ENCODE measurements at places on chromosomes 5 and 9. TPM values are rescaled to one million over a fixed set of nuclear protein-coding genes. Genes with fewer than 3 reads are reported as not detected.
A peak's percentile ranks its signal among the peaks of the same experiment; 100 is the strongest.

Gene BTNL8
- 0.71 TPM for total RNA-seq

Gene FEM1C
- total RNA-seq = 21.3 TPM

DNA sequence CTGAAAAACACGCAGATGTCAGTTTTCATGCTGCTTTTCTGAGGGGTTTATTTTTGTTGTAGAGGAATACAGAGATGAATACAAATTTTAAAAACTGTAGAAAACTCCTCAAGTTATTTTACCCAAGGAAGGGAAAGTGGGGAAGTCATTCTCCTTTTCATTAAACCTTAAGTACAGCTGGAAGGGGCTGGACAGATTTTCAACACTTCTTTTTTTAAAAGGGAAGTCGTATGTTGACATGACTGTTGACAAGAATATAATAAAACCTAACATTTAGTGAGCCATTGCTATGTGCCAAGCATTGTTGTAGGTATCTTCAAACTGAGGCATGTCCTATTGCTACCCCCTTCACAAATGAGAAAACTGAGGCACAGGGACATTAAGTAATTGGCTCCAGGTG is 235.7 kb upstream of the ELL2 start:
- no peak for DNase-seq

Gene PCDHB6
- 1.7 TPM for total RNA-seq

DNA sequence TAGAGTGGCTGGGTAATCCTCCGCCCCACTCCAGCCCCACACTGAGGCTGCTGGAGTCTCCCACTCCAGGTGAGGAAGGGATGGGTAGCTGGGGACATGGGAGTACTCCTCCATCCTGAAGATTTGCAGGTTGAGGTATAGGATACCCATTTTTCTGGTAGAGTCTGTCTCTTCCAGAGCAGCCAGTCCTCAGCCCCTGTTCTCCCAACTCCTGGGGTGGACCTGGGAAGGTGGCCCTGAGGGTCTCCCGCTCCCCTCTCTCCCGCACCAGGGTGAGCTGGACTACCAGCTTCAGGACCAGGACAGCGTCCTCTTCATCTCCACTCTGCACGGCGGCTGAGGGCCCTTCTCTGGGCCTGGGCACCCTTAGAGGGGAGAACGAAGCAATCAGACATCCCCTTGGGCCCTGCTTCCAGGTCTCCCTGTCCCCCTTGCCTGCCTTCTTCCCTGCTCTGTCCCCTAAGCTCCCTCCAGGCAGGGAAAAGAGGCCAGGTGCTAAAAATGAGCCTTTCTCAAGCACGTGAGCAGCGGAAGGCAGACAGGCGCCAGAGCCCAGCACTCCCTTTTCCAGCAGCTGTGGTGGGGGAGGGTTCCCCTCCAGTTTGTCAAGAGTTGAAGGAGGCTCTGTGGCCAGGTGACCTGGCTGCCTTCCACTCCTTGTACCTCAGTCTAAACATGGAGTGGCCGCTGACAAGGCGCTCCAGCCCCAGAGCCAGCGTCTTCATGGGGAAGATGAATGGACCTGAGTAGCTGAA is 18.4 kb downstream of the URM1 start:
- no peak for DNase-seq

- no peak for DNase-seq
Observed at GRCh38 chr9:3205421-3206095, 320.2 kb downstream of the RFX3 start.

Gene CFAP77
- not detected for total RNA-seq

- DNase-seq = peak; percentile 98
Observed at GRCh38 chr9:120394058-120394669, 185.8 kb downstream of the CDK5RAP2 start.

DNA sequence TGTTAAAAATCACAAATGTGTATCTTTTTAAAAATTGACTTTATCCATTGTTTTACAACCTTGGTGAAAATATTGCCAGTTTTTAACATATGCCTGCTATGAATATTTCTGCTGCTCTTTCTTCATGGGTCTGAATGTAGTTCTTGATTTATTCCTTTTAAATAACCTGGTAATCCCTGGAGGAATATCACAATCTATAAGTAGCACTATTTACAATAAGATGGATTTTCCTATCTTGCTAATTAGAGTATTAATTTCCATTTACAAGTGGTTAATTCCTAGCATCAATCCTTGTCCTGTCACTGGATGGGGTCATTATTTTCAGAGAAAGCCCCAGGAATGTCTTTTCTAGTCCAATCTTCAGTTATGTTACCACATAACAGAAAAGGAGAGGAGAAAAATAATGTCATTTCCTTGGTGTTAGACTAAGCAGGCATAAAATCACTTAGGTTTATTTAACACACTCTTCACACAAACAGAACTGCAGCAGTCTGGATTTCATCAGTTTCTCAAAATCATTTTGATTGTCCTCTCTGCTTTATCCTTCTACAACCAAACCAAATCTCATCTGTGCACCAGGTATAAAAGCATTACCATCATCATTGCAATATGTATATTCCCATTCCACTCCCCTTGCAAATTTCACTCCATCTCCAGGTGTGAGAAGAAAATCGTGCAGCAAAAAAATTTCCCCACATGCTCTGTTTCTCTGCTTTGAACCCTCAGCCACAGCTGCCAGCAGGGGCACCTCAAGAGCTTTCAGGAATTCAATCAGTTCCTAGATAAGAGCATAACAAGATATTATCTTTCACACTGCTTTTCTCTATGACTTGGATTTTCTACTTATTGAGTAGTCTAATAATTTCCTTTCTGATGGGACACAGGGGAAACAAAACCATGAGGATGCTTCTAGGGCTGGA is 204.1 kb downstream of the SEC61B start:
- no peak for DNase-seq

- DNase-seq = peak; percentile 20
Observed at GRCh38 chr5:133746834-133747233, 134.5 kb upstream of the FSTL4 start.

Gene WDR70
- total RNA-seq = 31.9 TPM

GRCh38 chr5:66452109-66452508 is 144.1 kb upstream of the MAST4 start:
- DNase-seq = no peak

GRCh38 chr5:8317335-8317734 is 448.4 kb downstream of the MTRR start:
- DNase-seq = no peak

GRCh38 chr5:151449297-151449696 is 1.9 kb downstream of the SLC36A1 start:
- DNase-seq = no peak

DNA sequence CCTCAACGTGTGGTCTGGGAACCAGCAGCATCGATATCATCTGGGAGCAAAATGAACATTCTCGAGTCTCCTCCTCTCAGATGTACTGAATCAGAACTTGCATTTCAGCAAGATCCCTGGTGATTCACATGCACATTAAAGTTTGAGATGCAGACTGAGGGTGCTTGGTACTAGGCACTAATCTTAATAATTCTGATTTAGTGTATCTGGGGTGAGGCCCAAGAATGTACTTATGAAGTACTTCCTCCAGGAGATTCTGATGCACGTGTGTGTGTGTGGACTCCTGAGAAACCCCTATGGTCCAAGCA is 56.2 kb upstream of the EQTN start:
- no peak for DNase-seq

DNA sequence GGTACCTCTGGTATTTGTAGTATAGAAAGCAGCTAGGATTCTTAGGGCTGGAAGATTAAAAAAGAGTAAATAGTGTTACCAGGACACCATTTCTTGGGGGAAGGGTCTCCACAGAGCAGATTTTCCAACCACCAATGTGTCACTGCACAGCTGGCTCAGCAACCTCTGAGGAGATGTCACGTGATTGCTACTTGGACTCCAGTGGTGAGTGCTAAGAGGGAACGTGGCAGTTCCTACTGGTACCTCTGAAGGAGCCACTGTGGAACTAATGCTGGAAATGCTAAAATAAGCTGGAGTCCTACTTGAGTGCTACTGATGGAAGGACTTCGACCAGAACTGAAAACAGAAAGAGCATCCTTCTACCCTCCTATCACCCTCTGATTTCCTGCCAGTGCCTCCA is 36.1 kb upstream of the SPDL1 start:
- DNase-seq = no peak

- DNase-seq = no peak
Observed at GRCh38 chr5:155665361-155665760, 651.8 kb downstream of the KIF4B start.

Gene SPINK4
- not detected for total RNA-seq

DNA sequence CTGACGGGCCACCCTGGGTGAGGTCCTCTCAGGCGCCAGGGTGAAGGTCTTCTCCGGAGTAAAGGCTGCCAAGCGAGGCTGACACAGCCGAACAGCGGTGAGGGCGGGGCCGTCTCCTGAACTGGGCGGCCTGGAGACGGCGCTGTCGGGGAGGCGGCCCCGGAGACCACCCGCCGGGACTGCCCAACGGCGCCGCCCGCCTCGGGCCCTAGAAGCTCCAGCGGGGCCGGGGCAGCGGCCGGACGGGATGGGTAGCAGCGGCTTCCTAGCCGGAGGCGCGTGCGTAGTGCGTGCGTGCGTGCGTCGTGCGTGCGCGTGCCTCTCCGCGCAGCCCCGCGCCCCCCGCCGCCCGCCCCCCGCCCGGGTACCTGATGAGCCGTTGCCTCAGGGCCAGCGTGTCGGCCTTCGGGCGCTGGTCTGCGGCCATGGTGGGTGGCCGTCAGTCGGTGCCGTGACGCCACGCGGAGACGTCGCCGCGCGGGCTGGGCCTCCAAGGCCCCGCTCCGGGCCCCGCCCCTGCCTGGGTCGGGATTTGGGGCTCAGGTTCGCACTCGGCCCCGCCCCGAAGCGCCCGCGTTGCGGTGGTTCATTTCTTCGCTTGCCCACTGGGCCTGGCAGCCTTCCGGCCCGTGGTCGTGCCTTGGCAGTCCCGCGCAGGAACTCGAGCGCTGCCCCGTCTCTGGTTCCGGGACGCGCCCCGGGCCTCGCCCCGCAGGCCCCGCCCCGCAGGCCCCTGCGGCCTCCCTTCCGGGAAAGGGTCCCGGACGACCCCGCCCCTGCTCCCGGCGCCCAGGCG is at the start of gene PHYKPL:
Gene PHYKPL, minus strand, starts transcription at position 679 of the 796 bp plus-strand sequence. Its CDS starts 252 bp downstream, at position 427.
- DNase-seq = peak; percentile 17

Gene CFAP90
- not detected for total RNA-seq

Gene MED22
- total RNA-seq = 17.9 TPM

Gene MED10
- total RNA-seq = 28.6 TPM
